Urinary bladder (tissue), 4 donors: ENCODE measurements at places on chromosomes 2 and 18. TPM values are rescaled to one million over a fixed set of nuclear protein-coding genes. Genes with fewer than 3 reads are reported as not detected.

The SULT6B1 gene
- not detected for polyA plus RNA-seq

The NFATC1 gene
- polyA plus RNA-seq: 8.5 TPM

The CLASP1 gene
- 25.4 TPM for polyA plus RNA-seq

The SIX2 gene
- polyA plus RNA-seq: 1.7 TPM

The SERPINB13 gene
- polyA plus RNA-seq: not detected

The TCF7L1 gene
- polyA plus RNA-seq: 20.9 TPM

The DUSP19 gene
- polyA plus RNA-seq: 2.9 TPM

The ALKAL2 gene
- polyA plus RNA-seq: 14.5 TPM

The MYCN gene
- 0.35 TPM for polyA plus RNA-seq

The ASB18 gene
- polyA plus RNA-seq: not detected

The FAM117B gene
- polyA plus RNA-seq: 4.5 TPM

The TGFA gene
- 2.1 TPM for polyA plus RNA-seq

The HAAO gene
- polyA plus RNA-seq: 31.5 TPM

The CCDC148 gene
- polyA plus RNA-seq: 0.28 TPM

The RNF181 gene
- 183 TPM for polyA plus RNA-seq

The NDUFAF7 gene
- polyA plus RNA-seq: 11.2 TPM

The RGPD5 gene
- polyA plus RNA-seq: 11.2 TPM

The TAF4B gene
- polyA plus RNA-seq: 3.5 TPM

The DHRS9 gene
- 0.54 TPM for polyA plus RNA-seq

The DPP4 gene
- 0.80 TPM for polyA plus RNA-seq

The NOSTRIN gene
- 10.6 TPM for polyA plus RNA-seq

The NLRC4 gene
- polyA plus RNA-seq: 0.67 TPM

The LIMS4 gene
- polyA plus RNA-seq: 2.8 TPM

The UGT1A5 gene
- polyA plus RNA-seq: not detected

The FAM161A gene
- 2.4 TPM for polyA plus RNA-seq

The HOXD13 gene
- polyA plus RNA-seq: 4.1 TPM

The HOXD9 gene
- 5.6 TPM for polyA plus RNA-seq

The CREG2 gene
- 0.51 TPM for polyA plus RNA-seq

The DAW1 gene
- not detected for polyA plus RNA-seq

The CXCR1 gene
- polyA plus RNA-seq: 0.13 TPM

The SLC23A3 gene
- 0.79 TPM for polyA plus RNA-seq

The NEB gene
- 0.29 TPM for polyA plus RNA-seq

The DOK1 gene
- 18.7 TPM for polyA plus RNA-seq

The D2HGDH gene
- polyA plus RNA-seq: 25.9 TPM

The SLC4A3 gene
- 2.6 TPM for polyA plus RNA-seq

The LINC00305 gene
- polyA plus RNA-seq: not detected

The TEKT4 gene
- polyA plus RNA-seq: not detected

The FRZB gene
- polyA plus RNA-seq: 6.3 TPM

The KCNG3 gene
- polyA plus RNA-seq: 0.04 TPM

The MBOAT2 gene
- 9.4 TPM for polyA plus RNA-seq

The C2orf92 gene
- 1.7 TPM for polyA plus RNA-seq

The WIPF1 gene
- 45.0 TPM for polyA plus RNA-seq

The CNDP1 gene
- polyA plus RNA-seq: 0.20 TPM

The CFAP221 gene
- 0.09 TPM for polyA plus RNA-seq

The PLGLB1 gene
- polyA plus RNA-seq: 1.7 TPM

The CROCC2 gene
- 0.08 TPM for polyA plus RNA-seq
